ENCODE measurements at places on chromosomes 6 and 20.

GRCh38 chr6:139943391-139943790 lies 568.9 kb upstream of the CITED2 start:
- DNase-seq: peak; percentile 99

GRCh38 chr20:15333170-15333569 lies 995.8 kb upstream of the FLRT3 start:
- no peak for DNase-seq

- peak; percentile 90 for DNase-seq
These were observed 21.2 kb upstream of the NFATC2 start for GRCh38 chr20:51563486-51564332.

DNA sequence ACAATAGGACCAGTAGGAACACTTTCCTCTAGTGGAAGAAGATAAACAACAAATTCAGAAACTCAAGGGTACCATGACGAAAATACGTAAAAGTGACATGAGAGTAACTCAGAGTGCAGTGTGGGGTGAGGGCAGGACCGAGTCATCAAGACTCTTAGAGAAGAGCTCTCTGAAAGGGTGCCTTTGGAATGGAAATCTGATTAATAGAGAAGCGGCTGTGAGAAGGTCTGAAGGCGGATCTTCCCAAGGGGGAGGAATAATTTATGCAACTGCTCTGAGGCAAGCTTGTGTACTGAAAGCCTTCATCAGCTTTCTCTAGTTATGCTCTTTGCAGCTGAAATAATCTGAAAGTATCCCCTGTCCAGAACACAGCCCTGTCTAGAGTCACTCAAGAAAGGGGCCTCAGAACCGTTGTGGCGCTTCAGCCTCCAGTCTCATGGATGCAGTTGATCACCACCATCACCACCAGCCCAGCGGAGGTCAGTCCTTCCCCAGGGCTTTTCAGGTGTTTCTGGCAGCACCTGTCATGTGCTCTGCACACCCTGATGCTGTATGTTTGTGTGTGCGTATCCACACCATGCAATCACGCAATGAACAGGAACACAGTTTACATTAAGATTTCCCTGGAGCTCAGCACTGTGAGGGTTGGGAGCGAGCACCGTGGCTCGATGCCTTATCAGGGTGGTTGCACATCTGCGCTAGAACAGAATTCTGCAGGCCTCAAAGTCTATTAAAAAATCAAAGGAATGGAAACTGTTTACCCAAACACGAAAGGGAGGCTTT lies 396.5 kb downstream of the SMOC2 start:
- peak; percentile 8 for DNase-seq

DNA sequence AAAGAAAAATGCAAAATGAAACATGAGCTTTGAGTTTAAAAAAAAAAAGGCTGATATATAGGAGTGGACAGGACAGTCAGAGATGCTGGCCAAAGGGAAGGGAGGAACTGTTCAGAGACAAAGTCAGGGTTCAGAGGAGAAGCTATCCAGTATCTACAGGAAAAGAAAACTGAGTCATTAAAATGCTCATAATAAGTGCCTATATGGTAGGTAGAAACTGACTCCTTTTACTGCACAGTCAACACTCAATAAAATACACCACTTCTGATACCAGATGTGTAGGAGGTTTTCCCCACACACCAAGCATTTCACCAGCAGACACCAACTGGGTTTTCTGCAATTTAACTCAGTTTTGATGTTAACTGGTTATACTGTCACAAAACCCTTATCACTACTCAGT lies 32.9 kb downstream of the FRK start:
- DNase-seq: no peak
